ENCODE measurements at places on chromosomes 7 and 10.
A peak's percentile ranks its signal among the peaks of the same experiment; 100 is the strongest.

- DNase-seq, result no peak
Measured at GRCh38 chr7:28298870-28299518, 113.3 kb upstream of the CREB5 start.

- DNase-seq, result no peak
Measured at GRCh38 chr10:110574420-110574819, 6.9 kb downstream of the SMC3 start.

- DNase-seq, result no peak
Measured at GRCh38 chr10:92657024-92657423, 32.7 kb upstream of the HHEX start.

DNA sequence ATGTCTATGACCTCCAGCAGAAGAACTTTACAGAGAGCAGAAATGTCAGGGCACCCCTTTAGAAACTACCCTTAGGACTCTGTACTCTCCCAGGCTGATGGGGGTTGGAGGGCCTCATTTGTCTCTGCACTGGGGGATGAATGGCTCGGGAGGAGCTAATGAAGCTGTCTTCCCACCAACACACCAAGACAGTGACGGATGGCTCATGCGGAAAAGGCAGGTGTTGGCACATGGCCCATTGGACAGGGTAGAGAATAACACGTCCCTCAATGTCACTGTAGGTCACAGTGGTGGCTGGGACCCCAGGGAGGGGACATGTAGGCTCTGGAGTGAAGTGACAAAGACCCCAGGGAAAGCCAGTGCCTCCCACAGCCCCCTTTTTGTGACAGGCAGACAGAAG is 64.0 kb upstream of the PCBD1 start:
- DNase-seq, result no peak

DNA sequence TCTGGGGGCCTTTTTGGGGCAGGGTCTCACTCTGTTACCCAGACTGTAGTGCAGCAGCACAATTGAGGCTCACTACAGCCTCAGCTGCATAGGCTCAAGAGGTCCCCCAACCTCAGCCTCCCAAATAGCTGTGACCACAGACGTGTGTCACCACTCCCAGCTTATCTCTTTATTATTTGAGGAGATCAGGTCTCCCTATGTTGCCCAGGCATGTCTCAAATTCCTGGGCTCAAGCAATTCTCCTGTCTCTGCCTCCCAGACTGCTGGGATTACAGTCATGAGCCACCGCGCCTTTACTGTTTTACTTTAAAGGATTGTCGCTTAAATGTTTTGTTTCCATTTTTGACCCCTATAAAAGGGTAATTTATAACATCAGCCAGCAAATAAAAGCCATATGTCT is 502.6 kb upstream of the AUTS2 start:
- DNase-seq, result no peak

DNA sequence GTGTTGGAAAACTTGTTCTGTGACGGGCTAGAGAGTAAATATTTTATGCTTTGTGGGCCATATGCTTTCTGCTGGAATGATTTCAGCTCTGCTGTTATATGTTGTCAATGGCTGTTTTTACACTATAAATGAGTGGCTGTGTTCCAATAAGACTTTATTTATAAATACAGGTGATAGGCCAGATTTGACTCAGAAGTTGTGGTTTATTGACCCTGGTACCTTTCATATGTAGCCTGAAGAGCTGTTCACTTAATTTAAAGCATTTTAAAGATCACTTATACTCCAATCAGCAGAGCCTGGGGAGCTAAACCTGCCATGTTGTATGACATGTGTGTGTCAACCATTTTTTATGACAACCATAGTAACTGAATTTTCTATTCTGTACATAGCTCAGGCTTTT is 9.1 kb upstream of the SSBP1 start:
- DNase-seq, result no peak

GRCh38 chr10:69222157-69223027 is 2.3 kb downstream of the HKDC1 start:
- peak; percentile 28 for DNase-seq

- DNase-seq, result no peak
Measured at GRCh38 chr7:115128154-115128553, 206.3 kb downstream of the MDFIC start.

- DNase-seq, result no peak
Measured at GRCh38 chr10:22481687-22482539, 136.6 kb downstream of the SPAG6 start.

DNA sequence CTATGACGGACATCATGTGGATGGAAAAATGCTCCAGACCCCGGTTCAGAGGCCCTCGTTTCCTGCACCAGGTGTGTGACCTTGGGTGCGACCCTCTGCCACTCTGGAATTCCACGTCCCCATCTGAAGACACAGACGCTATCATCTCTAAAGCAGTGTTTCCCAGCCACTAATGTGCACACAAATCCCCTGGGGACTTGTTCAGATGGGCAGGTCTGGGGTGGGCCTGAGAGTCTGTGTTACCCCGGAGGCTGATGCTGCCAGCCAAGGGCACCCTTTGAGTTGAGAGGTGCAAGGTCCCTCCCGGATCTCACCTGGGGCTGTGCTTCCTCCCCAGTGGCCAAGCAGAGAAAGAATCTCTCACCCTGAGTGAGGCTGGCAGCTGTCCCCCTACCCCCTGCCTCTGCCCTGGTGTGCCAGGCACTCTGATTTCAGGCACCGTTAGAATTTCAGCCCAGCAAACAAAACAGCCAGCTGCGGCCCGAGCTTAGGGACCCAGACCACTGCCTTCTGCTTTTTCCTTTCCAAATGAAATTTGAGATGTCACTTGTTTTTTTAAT is 90.0 kb downstream of the SLIT1 start:
- DNase-seq, result no peak

- DNase-seq, result no peak
Measured at GRCh38 chr10:47062441-47063200, 151.4 kb downstream of the PTPN20 start.

DNA sequence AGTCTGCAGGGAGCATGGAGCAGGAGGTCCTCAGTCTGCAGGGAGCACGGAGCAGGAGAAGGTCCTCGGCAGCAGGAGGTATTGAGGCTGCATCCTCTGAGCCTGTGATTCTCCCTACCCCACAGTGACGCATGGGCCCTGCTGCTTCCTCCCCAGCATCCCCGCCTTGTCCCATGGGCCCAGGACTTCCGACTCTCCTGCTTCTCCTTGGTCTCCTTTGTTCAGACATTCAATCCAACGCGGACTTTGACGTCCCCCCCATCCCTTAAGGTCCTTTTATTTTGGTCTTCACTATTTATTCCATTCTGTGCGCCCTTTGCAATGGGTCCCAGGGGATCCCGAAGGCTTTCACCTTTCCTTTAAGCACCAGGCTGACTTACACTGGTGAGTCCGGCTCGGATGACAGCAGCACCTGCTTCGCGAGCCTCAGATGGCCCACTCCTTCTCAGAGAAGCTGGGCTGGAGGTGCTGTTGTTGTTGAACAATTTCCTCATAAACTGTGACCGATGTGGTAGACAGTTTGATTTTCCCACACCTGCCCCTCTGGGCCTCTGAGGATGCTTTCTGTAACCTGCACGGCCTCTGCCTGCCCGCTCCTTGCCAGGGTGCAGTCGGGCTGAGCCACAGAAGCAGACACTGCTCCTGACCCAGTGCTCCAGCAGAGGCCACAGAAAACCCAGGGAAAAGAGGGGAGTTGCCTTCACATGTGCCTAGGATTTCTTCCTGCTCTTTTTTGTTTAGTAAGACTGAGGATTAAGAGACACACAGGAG is 407.2 kb upstream of the SHH start:
- DNase-seq, result no peak

GRCh38 chr10:75987616-75988015 is 556.2 kb downstream of the LRMDA start:
- DNase-seq, result no peak

GRCh38 chr7:94182721-94183120 is 178.6 kb upstream of the BET1 start:
- no peak for DNase-seq

DNA sequence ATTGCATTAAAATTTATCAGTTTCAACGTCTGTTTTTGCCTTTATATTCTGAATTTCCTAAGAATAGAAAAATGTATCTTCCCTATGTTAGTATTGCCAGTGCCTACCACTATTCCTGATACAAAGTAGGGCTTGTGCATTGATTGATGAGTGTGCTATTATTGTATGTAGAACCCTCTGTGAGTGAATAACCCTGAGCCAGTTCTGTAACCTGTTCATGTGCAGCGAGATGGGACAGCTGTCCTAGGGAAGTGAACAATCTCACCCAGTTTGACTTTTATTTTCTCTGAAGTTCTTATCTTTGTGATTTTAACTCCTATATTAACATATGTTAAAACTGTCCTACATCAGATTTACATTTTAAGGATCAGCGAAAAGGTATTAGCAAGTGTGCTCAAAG is 178.4 kb upstream of the ADO start:
- DNase-seq, result no peak
